ENCODE measurements at places on chromosomes 7 and 10.

DNA sequence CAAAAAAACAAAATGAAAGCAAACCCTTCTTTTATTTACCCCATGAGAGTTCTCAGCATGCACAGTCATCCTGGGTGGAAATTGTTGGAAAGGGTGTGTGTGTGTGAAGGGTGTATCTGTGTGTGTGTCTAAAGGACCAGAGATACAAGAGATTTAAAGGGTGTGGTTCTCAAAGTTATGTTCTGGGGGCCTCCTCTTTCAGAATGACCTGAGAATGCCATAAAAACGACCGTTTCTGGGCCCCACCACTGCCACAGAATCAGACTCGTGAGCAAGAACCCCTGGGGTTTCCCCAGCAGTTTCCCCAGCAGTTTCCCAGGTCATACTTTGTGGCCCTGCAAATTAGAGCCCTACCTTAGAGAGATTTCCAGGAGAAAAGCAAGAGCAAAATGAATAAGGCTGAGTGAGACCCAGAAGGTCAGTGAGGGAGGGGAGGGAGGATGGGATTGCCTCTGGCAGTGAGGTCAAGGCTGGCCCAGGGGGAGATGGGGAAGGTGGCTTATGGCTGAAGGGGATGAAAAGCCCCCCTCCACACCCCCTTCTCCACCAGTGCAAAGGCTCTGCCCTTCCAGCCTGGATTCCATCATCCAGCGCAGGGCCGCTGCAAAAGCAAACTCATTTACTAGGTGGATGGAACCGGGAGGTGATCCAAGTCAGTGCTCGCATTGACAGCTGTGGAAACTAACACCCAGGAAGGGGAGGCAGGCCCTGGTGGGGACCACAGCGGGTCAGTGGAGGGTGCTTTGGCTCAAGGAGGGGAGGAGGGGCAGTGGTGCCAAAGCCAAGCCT lies 10.2 kb downstream of the PYROXD2 start:
- no peak for DNase-seq

DNA sequence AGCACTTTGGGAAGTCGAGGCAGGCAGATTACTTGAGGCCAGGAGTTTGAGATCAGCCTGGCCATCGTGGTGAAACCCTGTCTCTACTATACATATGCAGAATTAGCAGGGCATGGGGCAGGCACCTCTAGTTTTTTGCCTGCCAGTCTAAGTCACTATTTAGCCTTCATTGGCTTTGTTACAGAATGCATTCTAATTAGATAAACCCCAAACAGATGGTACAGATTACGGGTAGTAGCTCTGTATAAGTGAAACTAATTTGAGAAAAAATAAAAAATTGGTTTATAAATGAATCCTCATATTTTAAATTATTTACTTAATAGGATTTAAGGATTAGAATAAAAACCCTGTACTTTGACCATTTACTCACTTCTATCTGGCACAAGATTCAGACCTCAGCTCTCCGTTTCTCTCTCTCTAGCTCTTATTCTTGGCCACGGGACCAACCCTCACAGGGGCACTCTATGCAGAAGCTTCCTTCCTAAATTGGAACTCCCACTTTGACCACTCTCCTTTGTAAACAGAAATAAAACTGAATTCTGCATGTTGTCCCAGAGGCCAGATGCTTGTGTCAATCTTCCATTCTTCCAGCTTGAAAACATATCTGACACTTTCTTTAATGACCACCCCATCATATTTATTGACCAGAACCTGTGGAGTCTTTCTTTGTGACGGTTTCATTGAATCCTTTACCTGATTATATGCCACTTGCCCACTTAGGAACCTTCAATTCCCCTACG lies 26.8 kb downstream of the BET1 start:
- no peak for DNase-seq

DNA sequence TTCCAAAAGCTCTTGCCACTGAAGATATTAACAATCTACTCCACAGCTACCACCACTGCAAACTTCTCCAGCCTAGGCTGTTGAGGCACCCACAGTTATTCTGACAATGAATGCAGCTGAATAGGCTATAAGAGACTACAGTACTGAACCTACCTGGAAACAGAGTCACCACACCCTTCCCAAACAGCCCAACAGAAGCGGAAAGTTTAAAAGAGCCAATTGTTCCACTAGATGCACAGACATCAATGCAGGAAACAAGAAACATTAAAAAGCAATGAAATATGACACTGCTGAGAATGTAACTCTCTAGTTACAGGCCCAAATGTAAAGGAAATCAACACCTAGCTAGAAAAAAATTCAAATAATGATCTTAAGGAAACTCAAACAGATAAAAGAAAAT lies 64.5 kb upstream of the PLA2G12B start:
- no peak for DNase-seq

GRCh38 chr7:41942468-41943093 lies 239.7 kb upstream of the INHBA start:
- DNase-seq = no peak

- DNase-seq = no peak
Measured at GRCh38 chr7:103525937-103526336, 79.9 kb upstream of the SLC26A5 start.

GRCh38 chr7:56115852-56116538 lies at the start of gene NUPR2:
TSS of gene NUPR2 (minus strand) at chr7:56116417. CDS start at chr7:56116314, 103 bp downstream.
- DNase-seq = no peak

DNA sequence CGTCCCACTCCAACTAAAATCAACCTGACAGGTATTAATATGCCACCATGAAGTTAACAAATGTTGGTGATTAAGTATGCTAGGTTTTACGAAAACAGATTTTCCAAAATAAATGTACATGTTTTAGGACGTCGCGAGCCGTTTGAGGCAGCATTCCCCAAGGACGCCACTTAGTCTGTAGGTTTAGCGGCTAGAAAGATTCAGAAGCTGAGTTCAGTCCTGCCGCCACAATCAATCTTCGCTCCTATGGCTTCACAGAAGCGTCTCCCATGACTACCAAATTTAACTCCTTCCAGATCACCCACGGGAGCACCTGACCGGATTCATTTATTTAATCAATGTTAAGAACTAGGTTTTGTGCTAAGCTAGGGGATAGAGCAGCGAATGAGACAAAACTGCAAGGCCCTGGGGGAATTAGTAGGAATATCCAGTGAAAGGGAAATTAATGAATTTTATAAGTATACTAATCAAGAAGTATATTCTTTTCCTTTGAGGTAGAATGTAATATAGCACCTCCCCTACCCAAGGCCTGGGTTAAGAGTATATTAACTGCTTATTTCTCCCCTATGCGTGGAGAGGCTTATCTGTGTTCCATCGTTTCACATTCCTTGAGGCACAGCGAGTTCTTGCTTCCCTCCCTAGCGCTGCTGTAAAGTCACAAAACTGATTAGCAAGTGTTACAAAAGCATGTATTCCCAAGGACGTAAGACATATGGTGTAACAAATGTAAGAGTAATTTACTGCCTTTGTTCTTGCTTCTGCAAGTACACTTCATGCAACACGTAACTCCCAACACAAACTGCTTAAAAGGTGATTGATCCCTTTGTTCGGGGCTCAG lies 994 bp upstream of the CYP51A1 start:
- DNase-seq = peak; percentile 36

DNA sequence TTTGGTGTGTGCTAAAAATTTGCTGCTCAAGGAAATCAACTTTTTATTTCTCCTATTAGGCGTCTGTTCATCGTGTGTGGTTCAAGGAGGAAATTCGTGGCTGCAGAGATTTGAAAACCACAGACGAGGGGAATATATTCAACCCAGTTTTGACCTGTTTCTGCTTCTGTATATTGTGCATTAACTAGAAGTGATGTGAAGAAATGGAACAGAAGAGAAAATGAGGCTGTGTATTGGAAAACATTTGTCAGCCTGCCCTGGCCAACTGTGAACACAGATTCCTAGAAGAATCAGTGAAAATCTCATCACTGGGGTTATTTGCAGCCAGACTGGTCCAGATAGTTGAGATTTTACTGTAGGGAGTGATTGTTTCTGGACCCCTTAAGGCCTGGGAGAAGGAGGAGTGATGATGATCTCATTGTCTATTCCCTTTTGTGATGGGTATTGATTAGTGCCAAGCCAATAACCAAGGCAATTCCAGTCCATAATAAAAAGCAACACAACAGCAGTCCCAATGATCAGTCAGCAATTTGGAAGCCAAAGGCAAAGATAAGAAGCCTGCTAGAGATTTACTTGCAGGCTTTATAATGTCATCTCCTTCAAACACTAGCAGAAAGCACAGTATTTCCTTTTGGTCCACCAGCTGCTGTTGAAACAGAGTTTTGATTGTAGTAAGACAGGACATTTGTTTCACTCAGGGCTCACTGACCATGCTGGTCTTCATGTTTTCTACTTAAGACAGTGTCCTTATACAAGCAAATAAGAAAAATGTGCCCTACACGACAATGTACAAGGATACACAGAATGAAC lies 339.4 kb downstream of the PRPF18 start:
- DNase-seq = no peak

GRCh38 chr7:106290319-106290718 lies 5.5 kb upstream of the NAMPT start:
- no peak for DNase-seq

- DNase-seq = no peak
Measured at GRCh38 chr7:13908667-13909397, 80.6 kb downstream of the ETV1 start.

Data from DMS 273 treated with DMSO at 0.1 percent for 48 hours (cell line).